ENCODE measurements at places on chromosomes 12 and 14. TPM values are rescaled to one million over a fixed set of nuclear protein-coding genes. Genes with fewer than 3 reads are reported as not detected.

- no peaks in the 10 kb centered on the region for H3K36me3 ChIP-seq
- H3K4me1 ChIP-seq: no peaks in the 10 kb centered on the region
- no peaks in the 10 kb centered on the region for H3K27me3 ChIP-seq
- no peak overlapping the region for H3K27ac ChIP-seq
These were observed 10.1 kb downstream of the TMEM119 start for GRCh38 chr12:108587826-108588225.

DNA sequence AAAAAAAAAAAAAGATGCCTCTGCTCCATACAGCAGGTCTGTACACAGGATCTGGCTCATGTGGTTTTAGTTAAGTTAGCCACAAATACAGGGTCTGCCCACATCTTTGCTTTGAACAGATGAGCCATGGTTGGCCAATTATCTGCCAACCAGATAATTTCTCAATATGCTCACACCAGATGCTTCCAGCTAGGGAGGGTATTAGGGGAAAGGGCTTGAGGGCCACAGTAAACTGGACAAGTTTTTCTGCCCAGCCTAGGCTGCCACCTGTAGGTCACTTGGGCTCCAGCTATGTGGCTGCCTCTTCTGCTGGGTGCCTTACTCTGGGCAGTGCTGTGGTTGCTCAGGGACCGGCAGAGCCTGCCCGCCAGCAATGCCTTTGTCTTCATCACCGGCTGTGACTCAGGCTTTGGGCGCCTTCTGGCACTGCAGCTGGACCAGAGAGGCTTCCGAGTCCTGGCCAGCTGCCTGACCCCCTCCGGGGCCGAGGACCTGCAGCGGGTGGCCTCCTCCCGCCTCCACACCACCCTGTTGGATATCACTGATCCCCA, 776 bp downstream of the RDH5 start:
- peak; percentile 68 for DNase-seq
- peak overlapping the region; percentile 27 for H3K4me3 ChIP-seq
- H3K27ac ChIP-seq: peak overlapping the region; percentile 63
- H3K27me3 ChIP-seq: no peaks in the 10 kb centered on the region
- H3K4me1 ChIP-seq: peaks cover 42% of the 10 kb centered on the region

DNA sequence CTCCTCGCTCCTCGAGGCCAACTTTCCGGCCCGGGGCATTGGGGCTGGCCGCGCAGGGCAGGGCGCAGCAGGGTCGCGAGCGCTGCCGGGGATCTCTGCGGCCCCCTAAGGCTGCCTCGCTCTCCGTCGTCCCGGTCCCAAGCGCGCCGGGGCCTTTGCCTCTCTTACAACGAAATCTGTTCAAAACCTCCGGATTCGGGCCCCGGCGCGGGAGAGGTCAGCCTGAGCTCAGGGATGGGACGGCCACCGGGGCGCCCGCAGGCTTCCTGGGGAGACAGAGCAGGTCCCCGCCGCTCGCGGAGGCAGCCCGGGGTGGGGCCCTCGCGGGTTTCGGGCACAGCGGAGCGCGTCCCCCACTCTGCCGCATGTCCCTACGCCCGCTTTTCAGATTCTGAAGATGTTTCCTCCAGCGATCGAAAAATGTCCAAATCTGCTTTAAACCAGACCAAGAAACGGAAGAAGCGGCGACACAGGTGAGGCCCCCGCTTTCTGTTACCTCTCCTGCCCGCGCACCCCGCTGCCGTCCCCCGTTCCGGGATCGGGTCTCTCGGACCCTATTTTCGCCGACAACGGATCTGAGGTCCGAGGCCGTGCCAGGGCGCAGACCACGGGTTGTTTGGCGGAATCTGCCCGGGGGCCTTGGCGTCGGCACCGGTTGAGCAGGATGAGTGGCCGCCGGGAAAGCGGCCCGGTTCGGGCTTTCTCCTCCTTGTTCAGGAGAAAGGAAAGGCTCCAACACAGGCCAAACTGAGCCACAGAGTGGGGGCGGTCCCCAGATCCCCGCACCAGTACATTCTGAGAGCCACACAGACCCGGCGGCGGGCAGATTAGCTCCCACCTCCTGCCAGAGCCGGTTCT, 1.8 kb downstream of the VSX2 start:
- H3K27me3 ChIP-seq: no peaks in the 10 kb centered on the region
- H3K4me1 ChIP-seq: no peaks in the 10 kb centered on the region
- H3K36me3 ChIP-seq: no peaks in the 10 kb centered on the region
- no peak overlapping the region for H3K27ac ChIP-seq
- DNase-seq: no peak

- no peaks in the 10 kb centered on the region for H3K36me3 ChIP-seq
- H3K4me1 ChIP-seq: peaks cover 37% of the 10 kb centered on the region
- no peaks in the 10 kb centered on the region for H3K27me3 ChIP-seq
- peak overlapping the region; percentile 1 for H3K27ac ChIP-seq
- no peak for DNase-seq
These were observed 5.9 kb downstream of the SEC23A start for GRCh38 chr14:39097159-39097558.

- no peak overlapping the region for H3K4me3 ChIP-seq
- H3K27me3 ChIP-seq: no peaks in the 10 kb centered on the region
- H3K27ac ChIP-seq: no peak overlapping the region
- H3K36me3 ChIP-seq: no peaks in the 10 kb centered on the region
These were observed 17.7 kb upstream of the C1S start for GRCh38 chr12:7042842-7043241.

GRCh38 chr12:27772328-27773049, 7.5 kb upstream of the KLHL42 start:
- no peak overlapping the region for H3K27ac ChIP-seq
- H3K27me3 ChIP-seq: no peaks in the 10 kb centered on the region
- no peaks in the 10 kb centered on the region for H3K4me1 ChIP-seq
- no peak for DNase-seq
- H3K36me3 ChIP-seq: no peaks in the 10 kb centered on the region
- H3K4me3 ChIP-seq: no peak overlapping the region

DNA sequence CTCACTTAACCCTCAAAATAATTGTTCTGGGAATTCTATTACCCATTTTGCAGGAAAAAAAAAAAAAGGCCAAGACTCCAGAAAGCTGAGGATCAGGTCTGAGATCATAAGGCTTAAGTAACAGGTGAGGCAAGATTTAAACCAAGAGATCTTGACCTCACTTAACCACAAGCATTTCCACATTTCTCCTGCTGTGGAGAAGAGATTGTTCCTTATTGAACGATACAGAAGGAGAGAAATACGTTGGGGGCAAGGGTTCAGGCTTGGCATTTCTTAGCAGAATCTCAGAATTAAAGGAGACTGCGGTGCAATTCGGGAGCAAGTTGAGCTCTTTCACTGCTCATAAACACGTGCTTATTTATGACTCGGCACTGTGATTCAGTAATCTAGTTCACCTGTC, 885.3 kb upstream of the TMEM132C start:
- no peaks in the 10 kb centered on the region for H3K36me3 ChIP-seq
- no peaks in the 10 kb centered on the region for H3K27me3 ChIP-seq
- no peak for DNase-seq
- no peaks in the 10 kb centered on the region for H3K4me1 ChIP-seq
- H3K4me3 ChIP-seq: no peak overlapping the region

- H3K27me3 ChIP-seq: no peaks in the 10 kb centered on the region
- H3K27ac ChIP-seq: peak overlapping the region; percentile 3
- H3K4me1 ChIP-seq: peaks cover 23% of the 10 kb centered on the region
- no peaks in the 10 kb centered on the region for H3K36me3 ChIP-seq
These were observed 14.9 kb upstream of the IFT81 start for GRCh38 chr12:110109037-110109836.

- H3K27ac ChIP-seq: no peak overlapping the region
- no peak for DNase-seq
- H3K4me1 ChIP-seq: peaks cover 20% of the 10 kb centered on the region
- H3K36me3 ChIP-seq: no peaks in the 10 kb centered on the region
These were observed 953 bp upstream of the NXPH4 start for GRCh38 chr12:57215668-57216013.

DNA sequence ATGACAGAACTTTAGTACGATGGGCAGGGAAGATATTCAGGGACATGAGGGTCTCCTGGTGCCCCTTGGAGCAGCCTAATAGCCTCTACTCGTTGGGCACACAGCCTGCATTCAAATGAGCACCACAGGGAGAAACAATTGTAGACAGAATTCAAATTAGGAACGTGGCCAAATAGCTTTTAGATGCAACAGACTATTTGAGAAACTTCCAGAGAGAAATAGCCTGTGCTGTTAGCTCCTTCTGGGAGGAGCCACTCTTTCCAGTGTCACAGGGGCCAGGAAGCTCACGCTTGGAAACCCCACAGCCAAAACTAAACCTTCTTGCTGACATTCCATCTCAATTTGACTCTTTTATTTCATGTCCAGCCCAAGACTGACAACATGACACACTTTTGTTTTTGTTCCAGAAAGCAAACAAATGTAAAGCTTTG, 114.5 kb downstream of the RPAP3 start:
- no peaks in the 10 kb centered on the region for H3K4me1 ChIP-seq
- H3K27me3 ChIP-seq: no peaks in the 10 kb centered on the region
- no peak for DNase-seq
- H3K36me3 ChIP-seq: no peaks in the 10 kb centered on the region
- no peak overlapping the region for H3K27ac ChIP-seq
- no peak overlapping the region for H3K4me3 ChIP-seq

- no peak overlapping the region for H3K27ac ChIP-seq
- DNase-seq: no peak
- peaks cover 26% of the 10 kb centered on the region for H3K4me1 ChIP-seq
- H3K4me3 ChIP-seq: no peak overlapping the region
- no peaks in the 10 kb centered on the region for H3K36me3 ChIP-seq
These were observed 5.3 kb downstream of the PHETA1 start for GRCh38 chr12:111363578-111363977.

GRCh38 chr14:105774001-105774400, 247.6 kb downstream of the TMEM121 start:
- no peak overlapping the region for H3K4me3 ChIP-seq
- peak; percentile 17 for DNase-seq
- no peak overlapping the region for H3K27ac ChIP-seq
- no peaks in the 10 kb centered on the region for H3K27me3 ChIP-seq

- no peaks in the 10 kb centered on the region for H3K4me1 ChIP-seq
- H3K27me3 ChIP-seq: no peaks in the 10 kb centered on the region
- H3K36me3 ChIP-seq: no peaks in the 10 kb centered on the region
- DNase-seq: no peak
- H3K4me3 ChIP-seq: no peak overlapping the region
- H3K27ac ChIP-seq: no peak overlapping the region
These were observed 445.7 kb downstream of the DAD1 start for GRCh38 chr14:22143363-22143762.

DNA sequence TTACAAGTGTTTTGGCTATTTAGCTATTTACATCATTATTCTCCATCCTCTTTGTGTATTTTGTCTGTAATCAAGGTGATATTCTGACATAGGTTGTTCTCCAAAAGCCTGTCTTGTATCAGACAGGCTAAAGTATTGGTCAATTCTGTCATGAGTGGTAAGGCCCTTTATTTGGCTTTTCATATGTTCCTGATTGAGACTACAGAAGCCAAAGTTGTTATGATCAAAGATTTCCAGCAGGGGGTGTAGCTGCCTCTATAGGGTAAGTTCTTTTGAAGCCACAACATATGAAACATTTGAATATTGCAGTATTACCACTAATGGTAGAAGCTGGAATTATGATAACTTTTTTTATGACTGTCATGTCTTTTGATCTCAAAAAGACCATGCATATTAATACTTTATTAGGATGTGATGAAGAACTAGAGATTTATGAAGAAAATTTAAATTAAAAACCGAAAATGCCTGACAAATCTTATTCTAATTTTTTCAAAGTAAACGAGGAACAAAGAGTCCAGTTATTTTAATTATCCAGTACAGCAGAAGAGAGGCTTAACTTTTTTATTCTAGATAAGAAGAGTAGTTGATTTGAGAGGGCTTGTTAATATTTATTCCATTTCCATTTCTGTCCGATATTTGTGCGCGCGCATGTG, 3.4 kb upstream of the ARHGAP5 start:
- H3K4me1 ChIP-seq: peaks cover 17% of the 10 kb centered on the region
- DNase-seq: peak; percentile 77
- no peaks in the 10 kb centered on the region for H3K36me3 ChIP-seq
- H3K27me3 ChIP-seq: no peaks in the 10 kb centered on the region
- no peak overlapping the region for H3K4me3 ChIP-seq
- no peak overlapping the region for H3K27ac ChIP-seq

- no peak for DNase-seq
- H3K27ac ChIP-seq: no peak overlapping the region
- no peak overlapping the region for H3K4me3 ChIP-seq
- H3K4me1 ChIP-seq: no peaks in the 10 kb centered on the region
- no peaks in the 10 kb centered on the region for H3K36me3 ChIP-seq
- H3K27me3 ChIP-seq: no peaks in the 10 kb centered on the region
These were observed 66.5 kb downstream of the TBK1 start for GRCh38 chr12:64518396-64518795.

DNA sequence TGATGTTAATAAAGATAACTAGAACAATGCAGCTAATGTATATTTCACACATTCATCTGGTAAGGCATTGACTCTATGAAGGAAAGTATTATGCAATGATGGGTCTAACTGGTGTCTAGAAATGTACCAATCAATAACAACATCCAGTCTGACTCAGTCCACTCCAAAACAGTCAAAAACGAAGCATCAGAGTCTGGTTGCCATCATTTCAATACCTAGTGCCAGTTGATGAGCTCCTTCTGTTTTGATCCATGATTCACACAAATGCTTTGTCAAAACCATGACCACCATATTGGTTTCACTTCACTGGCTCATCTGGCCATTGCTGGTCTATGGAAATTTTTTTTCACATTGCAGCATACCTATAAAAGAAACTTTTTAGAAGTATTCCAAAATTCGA, 747.2 kb upstream of the TMEM132C start:
- no peak for DNase-seq
- H3K4me3 ChIP-seq: no peak overlapping the region
- H3K4me1 ChIP-seq: no peaks in the 10 kb centered on the region
- no peaks in the 10 kb centered on the region for H3K36me3 ChIP-seq
- no peak overlapping the region for H3K27ac ChIP-seq

GRCh38 chr14:72478471-72478893, 415.4 kb downstream of the DPF3 start:
- H3K4me3 ChIP-seq: no peak overlapping the region
- no peak overlapping the region for H3K27ac ChIP-seq
- H3K27me3 ChIP-seq: no peaks in the 10 kb centered on the region
- no peak for DNase-seq
- no peaks in the 10 kb centered on the region for H3K4me1 ChIP-seq

- H3K27me3 ChIP-seq: no peaks in the 10 kb centered on the region
- no peak for DNase-seq
- H3K4me1 ChIP-seq: no peaks in the 10 kb centered on the region
- H3K36me3 ChIP-seq: peaks cover 5% of the 10 kb centered on the region
- no peak overlapping the region for H3K4me3 ChIP-seq
These were observed 32.1 kb downstream of the ZFYVE26 start for GRCh38 chr14:67784244-67784823.

The AP5M1 gene
- total RNA-seq: 39.4 TPM

The GLS2 gene
- total RNA-seq: 14.2 TPM

The TSPAN19 gene
- total RNA-seq: not detected

The DDX11 gene
- 200 TPM for total RNA-seq

The SDR9C7 gene
- not detected for total RNA-seq

The ANO4 gene
- 0.09 TPM for total RNA-seq

The FGF23 gene
- not detected for total RNA-seq

The DCN gene
- not detected for total RNA-seq

The SLC5A8 gene
- total RNA-seq: not detected

The CRACR2A gene
- 15.4 TPM for total RNA-seq

The KIF5A gene
- 0.05 TPM for total RNA-seq
